CD4-positive, alpha-beta T cell treated with Interleukin-4 for 1 hour (primary cell): ENCODE measurements at places on chromosomes 3 and 15.

GRCh38 chr15:63234451-63234870, 42.9 kb upstream of the APH1B start:
- DNase-seq, result no peak

- no peak for DNase-seq
Measured at GRCh38 chr15:52699457-52699856, 20.3 kb upstream of the ATOSA start.

DNA sequence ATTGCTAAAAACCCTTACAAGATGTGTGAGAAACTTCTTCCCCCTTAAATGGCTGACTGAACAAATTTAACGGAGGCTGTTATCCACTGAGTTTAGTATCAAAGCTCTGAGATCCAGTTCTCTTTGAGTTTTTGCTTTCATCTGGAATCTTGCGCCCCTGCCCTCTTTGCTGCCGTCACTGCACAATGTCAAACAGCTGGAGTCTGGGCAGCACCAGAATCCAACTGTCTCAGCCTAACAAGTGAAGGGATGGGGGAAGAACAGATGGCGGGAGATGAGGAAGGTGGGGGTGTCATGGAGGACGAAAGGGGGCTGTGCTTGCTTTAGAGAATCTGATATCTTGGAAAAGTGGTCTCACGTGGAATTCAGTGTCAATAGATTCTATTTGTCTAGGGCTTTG, 7.0 kb upstream of the BOC start:
- no peak for DNase-seq

DNA sequence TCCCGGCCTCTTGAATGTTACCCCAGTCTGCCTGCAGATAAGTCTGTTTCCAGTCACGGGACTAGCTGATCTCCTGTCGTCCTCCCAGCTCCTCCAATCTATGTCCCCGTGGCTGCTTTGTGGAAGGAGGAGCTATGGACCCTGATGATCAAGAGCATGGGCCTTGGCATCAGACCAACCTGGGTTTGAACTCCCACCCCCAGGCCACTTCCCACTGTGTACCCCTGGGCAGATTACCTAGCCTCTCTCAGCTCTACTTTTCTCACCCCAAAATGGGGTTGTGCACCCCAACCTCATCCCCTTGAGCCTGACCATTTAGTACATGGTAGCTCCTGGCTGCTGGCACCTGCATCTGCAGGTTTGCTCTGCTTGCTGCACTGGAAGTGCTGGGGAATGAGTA, 55.8 kb downstream of the GASK1A start:
- no peak for DNase-seq

- DNase-seq, result no peak
Measured at GRCh38 chr3:17298038-17298437, 413.3 kb downstream of the PLCL2 start.

GRCh38 chr15:93987068-93987467, 244.3 kb upstream of the MCTP2 start:
- DNase-seq, result peak; percentile 59

DNA sequence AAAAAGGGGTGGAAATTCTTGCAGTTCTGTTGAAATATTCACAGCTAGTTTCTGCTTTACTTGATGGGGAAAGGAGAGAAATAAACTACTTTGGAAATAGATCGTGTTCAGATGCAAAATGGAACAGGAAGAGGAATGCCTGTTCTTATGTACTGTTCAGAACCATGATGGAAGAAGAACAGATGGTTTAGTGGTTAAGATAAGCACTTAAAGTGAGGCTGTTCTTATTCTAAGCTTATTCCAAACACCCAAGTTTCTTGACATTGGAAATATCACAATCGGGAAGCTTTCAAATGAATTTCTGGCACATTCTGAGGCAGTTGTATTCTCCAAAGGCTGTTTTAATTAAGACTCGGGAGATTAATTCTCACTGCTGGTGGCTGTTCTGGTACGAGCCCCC, 228.5 kb downstream of the LSAMP start:
- no peak for DNase-seq

GRCh38 chr3:72437661-72438406, 410.4 kb downstream of the SHQ1 start:
- DNase-seq, result no peak

DNA sequence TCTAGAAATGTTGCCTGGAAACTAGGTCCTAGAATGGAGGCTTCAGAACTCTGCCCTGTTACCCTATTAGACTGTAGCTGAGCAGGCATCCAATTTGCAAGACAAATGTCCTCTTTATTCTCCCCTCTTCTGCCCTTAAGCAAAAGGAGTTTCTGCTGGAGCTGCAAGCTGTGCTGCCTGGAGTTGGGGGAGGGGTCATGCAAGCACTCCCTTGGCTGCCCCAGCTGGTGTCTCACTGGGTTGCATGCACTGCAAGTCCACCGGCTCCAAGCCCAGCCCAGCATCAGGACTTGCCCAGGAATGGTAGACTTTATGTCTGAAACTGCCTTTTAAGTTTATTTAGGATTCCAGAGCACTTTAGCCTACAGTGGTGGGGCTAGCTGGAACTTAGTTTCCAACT, 15.7 kb upstream of the RBP2 start:
- DNase-seq, result no peak

DNA sequence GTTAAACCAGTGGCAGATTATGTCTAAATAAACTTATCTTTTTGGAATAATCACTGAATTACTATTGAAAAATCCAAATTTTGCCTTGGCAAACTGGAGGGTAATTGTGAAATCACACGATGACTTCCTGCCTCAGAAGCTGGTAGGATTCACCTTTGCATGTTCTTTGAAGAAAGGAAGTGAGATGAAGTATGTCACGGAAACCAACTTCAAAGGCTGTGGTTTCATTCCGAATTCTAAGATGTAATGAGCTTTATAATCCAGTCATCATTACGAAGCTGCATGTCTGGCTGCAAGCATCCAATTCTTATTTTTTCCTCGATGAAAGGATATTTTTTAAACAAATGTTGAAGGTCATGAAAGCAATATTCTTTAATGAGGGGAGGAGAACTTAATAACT, 15.0 kb upstream of the ZBED2 start:
- DNase-seq, result peak; percentile 33

GRCh38 chr3:195184716-195185421, 86.1 kb downstream of the XXYLT1 start:
- no peak for DNase-seq

DNA sequence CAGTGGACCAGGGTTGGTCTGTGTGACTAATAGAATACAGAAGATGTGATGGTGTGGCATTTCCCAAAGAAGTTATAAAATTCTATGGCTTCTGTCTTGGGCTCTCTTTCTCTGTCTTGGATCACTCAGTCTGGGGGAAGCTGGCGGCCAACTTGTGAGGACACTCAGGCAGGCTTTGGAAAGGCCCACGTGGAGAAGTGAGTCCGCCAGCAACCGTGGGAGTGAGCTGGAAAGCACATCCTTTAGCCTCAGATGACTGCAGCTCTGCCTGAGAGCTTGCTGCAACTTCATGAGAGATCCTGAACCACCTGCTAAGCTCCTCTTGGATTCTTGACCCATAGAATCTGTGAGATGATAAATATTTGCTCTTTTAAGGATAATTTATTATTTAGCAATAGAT, 72.0 kb upstream of the RASGRP1 start:
- no peak for DNase-seq

- DNase-seq, result no peak
Measured at GRCh38 chr15:64985366-64986033, 4.2 kb downstream of the SPG21 start.

DNA sequence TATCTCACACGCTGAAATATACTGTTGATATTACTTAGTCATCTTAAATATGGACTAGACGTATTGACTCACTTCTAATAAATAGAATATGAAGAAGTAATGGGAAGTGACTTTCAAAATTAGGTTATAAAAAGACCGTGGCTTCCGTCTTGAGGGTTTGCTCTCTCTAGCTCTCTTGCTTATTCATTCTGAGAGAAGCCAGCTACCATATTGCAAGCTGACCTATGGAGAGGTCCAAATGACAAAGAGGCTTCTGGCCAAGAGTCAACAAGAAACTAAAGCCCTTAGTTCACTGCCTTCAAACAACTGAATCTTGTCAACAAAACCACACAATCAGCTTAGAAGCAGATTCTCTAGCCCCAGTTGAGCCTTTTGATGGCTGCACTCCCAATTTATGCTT, 46.1 kb downstream of the SLC9C1 start:
- no peak for DNase-seq

- no peak for DNase-seq
Measured at GRCh38 chr3:170270282-170270881, 48.2 kb downstream of the PRKCI start.

DNA sequence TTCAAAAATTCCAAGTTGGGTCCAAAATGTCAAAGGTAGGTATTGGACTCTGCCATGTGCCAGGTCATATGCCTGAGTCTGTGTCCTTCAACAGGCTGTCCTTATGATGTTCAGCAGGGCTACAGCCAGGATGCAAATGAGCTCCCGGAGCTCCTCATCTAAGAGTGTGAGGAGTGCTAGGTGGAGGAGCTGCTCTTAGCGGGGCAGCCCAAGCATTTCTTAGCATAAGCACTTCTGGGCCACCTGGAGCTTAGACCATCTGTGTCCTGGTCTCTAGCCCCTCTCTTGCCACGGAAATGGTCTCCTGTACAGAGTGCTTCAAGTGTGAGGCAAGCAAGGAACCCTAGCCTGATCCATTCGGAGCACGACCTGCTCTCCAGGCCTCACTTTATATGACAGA, 64.6 kb upstream of the PRR23C start:
- no peak for DNase-seq

DNA sequence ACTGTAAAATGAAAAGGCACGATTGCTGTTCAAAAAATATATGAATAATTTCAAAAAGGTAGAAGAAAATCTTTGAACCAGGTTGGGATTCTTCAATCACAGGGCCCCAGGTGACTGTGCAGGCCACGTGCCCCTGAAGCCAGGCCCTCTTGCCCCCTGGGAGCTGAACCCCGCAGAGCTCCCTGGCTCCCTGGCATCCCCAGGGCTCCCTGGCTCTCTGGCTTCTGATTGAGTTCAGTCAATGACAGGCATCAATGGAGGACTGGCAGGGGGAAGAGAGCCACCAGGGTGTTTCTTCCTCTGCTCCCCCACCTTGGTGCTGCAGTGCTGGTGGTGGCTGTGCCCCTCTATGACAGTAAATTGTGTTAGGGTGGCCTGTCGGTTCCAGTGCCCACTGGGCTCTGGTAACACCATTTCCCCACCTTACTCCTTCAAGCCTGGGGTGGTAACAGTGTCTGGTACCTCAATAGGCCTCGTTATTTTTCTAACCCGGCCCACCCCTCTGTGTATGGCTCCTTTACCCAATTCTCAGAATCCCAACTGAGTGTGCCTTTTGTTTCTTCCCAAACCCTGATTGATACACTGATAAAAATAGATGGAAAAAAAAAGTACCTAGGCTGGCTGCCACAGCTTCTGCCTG, 62.6 kb downstream of the STARD5 start:
- DNase-seq, result no peak

DNA sequence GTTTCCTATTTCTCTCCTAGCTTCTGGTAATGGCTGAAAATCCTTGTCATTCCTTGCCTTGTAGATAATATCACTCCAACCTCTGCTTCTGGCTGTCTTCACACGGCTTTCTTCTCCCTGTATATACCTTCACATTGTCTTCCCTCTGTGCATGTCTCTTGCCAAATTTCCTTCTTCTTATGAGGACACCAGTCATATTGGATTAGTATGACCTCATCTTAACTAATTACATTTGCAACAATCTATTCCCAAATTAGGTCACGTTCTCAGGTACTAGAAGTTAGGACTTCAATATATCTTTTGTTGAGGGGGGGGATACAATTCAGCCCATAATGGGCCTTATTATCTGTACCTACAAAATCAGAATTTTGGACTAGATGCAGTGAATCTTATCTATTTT, 417.4 kb downstream of the PLCL2 start:
- DNase-seq, result no peak

DNA sequence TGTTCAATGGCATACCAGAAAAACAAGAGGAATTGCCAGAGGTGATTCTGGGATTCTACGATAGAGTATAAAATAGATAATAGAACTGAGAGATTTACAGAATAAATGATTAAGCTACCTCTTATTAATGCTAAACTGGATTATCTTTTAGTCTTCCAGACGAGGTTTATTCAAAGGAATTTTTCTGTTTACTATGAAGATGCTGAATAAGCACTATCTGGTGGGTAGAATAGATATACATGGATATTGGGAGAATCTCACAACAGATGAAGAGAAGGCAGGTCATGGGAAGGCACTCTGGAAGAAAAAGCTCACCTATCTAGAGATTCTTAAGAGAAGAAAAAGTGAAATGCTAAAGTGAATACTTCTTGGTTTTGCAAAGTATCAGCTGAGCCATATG, 11.2 kb downstream of the CIP2A start:
- DNase-seq, result no peak

DNA sequence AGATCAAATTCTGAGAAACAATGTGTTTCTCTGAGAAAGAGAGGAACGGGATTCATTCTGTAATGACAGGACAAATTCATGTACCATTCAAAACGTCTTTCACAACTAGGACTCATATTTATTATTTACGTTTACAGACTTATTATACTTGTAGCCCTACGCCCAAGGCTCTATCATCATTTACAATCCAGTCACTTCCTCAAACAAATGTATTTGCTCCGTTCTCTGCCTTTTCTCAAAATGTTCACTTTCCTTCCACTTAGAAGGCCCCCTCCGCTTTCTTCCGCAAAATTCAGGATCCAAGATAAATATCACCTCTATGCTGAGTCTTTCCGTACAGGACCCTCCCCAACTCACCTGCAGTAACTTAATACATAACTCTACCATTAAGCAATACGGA, 745 bp downstream of the RSL24D1 start:
- DNase-seq, result no peak

DNA sequence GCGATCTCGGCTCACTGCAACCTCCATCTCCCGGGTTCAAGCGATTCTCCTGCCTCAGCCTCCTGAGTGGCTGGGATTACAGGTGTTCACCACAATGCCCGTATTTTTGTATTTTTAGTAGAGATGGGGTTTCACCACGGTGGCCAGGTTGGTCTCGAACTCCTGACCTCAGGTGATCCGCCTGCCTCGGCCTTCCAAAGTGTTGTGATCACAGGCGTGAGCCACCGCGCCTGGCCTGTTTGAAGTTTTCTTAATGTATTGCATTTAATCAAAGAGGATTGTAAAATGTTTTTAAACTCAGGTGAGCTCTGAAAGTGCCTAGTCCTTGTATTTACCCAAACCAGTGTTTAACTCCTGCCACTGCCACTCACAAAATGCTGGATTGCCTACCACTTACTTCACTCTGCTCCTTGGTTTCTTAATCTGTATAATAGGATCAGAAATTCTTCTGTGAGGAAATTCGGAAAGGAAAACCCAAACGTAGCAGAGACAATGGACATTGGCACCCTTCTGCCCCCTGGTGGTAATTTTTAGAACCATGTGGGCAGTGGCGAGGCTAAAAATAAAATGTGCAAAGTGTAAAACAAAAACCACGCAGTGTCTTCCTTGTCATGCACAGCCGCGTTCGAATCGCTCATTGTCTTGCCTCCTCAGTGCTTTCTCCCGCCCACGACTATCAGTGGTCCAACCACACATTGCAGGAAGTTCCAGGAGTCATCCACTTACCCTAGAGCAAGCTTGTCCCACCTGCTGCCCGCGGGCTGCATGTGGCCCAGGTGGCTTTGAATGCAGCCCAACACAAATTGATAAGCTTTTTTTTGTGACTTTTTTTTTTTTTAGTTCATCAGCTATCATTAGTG, 27.3 kb downstream of the CEP19 start:
- DNase-seq, result peak; percentile 71

- DNase-seq, result no peak
Measured at GRCh38 chr15:90807074-90807785, 61.2 kb upstream of the FURIN start.
